ENCODE measurements at places on chromosomes 16 and 17.

GRCh38 chr17:79466562-79467350, 144.1 kb downstream of the RBFOX3 start:
- no peak for DNase-seq

- peak; percentile 95 for DNase-seq
These were observed at the start of gene RHBDF2 for GRCh38 chr17:76501018-76501826. Gene RHBDF2 (minus strand): TSS chr17:76501423. CDS start chr17:76481524, 19,899 bp downstream.

GRCh38 chr17:36544044-36544306, 744 bp upstream of the GGNBP2 start:
- no peak for DNase-seq

GRCh38 chr17:79339321-79339720, 264.7 kb downstream of the ENGASE start:
- DNase-seq, result no peak

DNA sequence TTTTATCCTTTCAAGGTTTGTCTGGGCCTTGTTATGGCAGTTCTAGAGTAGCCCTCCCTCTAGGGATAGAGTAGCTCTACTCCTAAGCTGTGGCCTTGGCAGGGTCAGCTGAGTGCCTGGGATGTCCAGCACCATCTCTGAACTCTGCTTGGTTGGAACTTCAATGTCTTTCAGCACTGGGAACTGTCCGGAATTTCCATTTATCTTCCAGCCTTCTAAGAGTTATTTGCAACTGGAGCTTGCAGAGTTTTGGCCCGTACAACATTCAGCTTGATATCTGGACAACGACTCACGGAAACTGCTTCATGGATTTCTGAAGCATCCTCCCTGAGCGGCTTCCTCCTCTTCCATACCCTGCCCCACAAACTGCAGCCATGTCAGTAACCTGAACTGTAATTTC, 22.9 kb downstream of the MMD start:
- no peak for DNase-seq

GRCh38 chr17:66775881-66776400, 59.0 kb upstream of the CACNG5 start:
- no peak for DNase-seq

GRCh38 chr16:79897453-79898146, 297.1 kb upstream of the MAF start:
- no peak for DNase-seq

GRCh38 chr17:56833057-56833808, 487 bp downstream of the C17orf67 start:
- peak; percentile 54 for DNase-seq

DNA sequence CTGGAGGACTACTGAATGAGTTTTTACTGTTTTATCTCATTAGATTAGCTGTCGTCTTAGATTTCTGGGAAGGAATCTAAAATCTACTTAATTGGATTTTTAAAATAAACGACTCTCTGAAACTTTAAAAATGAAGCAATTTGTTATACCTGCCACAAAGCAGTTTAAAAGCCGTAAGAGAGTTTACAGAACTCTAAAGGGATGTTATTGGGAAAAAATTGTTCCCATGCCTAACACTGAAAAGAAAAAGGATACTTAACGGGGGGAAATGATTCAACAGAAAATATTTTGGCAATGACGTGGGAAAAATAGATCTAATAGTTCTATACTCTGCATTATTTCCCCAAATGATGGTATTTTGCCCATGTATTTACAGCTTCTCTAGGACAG, 27.0 kb downstream of the ARHGAP17 start:
- no peak for DNase-seq

DNA sequence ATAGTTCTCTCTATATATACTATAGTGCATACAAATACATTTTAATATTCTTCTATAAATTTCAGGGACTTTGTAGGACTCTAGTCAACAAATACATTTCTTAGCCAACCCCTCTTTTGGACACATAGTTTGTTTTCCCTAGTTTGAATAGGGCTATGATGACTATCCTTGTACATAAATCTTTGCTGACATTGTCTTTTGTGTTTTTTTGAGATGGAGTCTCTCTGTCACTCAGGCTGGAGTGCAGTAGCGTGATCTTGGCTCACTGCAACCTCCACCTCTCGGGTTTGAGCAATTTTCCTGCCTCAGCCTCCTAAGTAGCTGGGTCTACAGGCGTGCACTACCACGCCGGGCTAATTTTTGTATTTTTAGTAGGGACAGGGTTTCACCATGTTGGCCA, 3.3 kb downstream of the ANKS4B start:
- DNase-seq, result no peak

DNA sequence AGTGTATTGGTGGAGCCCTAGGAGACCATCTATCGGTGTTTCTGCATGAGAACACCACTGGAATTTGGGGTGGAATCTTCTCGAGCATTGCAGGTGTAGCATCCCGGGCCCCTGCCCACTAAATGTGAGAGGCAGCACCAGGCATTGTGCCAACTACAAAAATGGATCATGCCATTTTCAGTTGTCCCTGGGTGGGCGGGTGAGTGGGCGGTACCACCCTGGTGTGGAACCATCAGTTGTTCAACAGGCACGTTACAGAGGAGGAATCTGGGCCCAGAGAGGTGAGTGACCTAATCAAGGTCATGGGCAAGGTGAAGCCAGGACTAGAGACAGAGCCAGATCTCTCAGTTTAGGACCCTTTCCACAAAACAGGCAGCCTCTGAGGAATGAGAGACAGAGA, 8.8 kb downstream of the PIPOX start:
- no peak for DNase-seq

DNA sequence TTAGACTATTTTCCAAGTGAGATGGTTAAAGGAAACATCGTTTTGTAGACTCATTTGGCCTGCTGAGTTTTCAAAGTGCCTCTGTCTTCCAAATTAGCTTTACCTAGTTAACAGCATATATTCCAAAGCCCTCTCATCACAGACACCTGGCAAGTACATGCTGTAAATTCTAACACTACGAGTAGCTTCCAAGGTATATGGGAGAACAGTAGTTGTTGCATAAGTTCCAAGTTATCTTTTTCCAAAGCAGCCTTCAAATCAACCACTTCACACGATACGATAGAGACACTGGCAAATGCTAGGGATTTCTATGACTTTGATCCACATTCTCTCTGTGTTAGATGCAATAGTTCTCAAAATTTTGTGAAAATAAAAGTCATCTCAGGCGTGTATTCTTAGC, 299.3 kb downstream of the CNTNAP4 start:
- DNase-seq, result no peak
